Stimulated activated naive B cell treated with anti-CD40 and anti-IgM and Interleukin-4, amounts not matched to agents 10 μg/mL and 1 μg/mL and 100 μg/mL, for 72 hours (primary cell): ENCODE measurements at places on chromosomes 4 and X.

GRCh38 chr4:4216648-4217047 lies 10.1 kb downstream of the OTOP1 start:
- no peak for DNase-seq

DNA sequence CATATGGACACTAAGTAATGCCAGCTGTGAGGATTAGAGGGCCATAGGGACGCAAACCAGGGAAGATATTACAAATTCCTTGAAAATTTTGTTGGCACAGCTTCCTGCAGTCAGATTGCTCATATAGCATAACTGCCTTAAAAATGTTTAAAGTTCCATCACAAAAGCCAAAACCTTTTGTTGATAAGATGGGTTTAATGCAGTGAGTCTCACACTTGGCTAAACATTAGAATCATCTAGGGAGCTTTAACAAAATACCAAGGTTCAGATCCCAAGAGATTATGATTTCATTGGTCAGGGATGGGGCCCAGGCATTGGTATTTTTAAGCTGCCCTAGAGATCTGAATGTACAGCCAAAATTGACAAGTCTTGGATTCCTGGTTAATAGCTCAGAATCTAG lies 376.5 kb upstream of the MAD2L1 start:
- DNase-seq = no peak

DNA sequence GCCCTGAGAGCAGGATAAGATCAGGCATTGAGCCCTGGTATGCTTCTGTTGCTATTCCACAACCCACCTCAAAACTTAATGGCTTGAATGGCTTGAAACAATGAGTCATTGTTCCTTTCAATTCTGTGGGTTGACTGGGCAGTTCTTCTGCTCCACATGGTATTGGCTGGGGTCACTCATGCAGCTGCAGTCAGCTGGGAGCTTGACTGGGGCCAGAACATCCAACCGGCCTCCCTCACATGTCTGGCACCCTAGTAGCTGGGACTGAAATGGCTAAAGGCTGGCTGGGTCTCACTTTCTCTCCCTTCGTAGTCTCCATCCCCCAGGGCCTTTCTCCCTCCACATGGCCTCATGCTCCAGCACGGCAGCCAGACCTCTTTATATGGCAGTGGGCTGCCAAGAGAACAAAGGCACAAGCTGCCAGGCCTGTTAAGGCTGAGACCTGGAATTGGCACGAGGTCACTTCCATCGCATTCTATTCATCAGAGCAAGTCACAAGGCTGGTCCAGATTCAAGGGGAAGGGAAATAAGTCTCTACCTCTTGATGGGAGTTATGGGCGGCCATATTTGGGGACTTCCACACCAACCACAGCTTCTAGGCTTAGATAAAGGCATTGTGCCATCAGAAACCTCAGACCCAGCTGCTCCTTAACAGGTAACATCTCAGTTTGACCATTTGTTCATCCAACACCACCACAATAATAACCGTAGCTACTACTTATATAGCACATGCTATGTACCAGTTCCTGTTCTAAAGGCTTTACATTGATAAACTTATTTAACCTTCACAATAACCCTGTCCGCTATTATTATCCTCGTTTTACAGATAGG lies 159.7 kb upstream of the ATP6AP2 start:
- DNase-seq = no peak

- no peak for DNase-seq
These were observed 412.1 kb upstream of the RASGEF1B start for GRCh38 chr4:81883530-81884450.

DNA sequence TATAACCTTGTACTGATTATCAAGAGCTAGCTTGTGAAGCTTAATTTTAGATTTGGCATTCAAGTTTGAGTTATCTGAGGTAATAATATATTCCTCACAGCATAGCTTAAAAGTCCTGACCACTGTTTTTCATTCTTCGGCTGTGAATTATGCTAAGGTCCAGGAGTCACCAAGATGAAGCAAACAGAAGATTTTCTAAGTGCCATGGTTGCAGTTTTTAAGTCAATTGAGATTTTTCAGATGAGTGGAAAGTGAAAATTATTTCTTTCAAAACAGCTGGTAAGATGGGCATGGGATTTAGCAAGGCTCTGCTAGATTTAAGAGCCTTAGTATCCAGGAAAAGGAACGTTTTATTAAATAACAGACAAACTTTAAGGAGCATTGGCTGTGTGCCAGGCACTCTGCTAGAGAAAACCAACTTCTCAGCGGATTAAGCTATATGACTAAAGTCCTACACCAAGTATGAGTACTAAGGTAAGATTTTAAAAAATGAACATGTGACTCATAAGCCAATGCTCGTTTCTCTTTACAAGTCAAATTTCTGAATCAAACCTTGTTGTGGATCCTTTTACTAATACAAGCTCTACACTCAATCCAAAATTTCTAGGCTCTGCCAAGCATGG lies 149.9 kb upstream of the IL15 start:
- no peak for DNase-seq

DNA sequence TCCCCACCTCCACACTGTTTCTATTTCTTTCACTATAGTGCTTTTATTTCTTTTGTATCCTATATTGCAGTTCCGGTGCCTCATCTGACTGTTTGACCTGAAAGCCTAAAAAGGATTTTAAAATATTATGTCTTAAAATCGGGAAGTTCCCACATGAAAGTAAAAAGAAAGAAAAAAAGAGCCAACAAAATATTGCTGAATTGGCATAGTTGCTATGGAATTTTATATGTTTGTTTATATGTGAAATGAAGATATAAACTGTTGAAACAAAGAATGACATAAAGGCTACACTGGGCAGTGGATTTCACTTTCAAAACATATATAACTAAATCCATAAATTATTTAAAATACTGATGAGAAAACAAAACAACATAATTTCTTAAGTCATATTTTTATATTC lies 1383.7 kb downstream of the C4orf33 start:
- no peak for DNase-seq

GRCh38 chrX:68872171-68872570 lies 43.4 kb downstream of the EFNB1 start:
- no peak for DNase-seq

DNA sequence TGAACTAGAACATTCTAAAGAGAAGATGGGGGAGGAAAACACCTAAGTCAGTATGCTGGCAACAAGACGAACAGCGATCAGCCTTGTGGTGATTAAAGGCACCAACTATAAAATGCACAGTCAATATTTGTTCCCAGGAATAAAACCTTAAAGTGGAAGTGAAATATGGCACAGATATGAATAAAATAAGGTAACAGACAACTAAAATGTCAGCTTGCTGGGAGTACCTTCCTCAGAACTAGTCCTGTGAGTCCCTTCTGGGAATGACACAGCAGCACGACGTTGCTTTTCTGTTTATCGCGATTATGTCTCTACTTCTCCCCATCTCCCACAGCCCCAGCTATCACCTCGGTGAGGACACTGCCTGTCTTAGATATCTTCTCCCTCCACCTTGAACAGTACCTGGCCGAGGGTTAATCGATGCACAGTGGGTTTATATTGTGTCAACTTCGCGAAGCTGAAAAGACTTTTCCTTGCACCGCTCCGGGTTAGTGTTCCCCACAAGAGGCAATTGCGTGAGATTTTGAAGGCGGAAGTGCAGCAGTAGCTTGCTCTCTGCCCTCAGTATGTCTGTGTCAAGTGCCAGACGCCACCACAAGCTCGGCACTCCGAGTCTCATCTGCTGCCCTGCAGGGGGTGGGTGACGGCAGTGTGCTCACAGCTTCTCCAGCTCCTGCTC lies 17.4 kb downstream of the MTNR1A start:
- no peak for DNase-seq

DNA sequence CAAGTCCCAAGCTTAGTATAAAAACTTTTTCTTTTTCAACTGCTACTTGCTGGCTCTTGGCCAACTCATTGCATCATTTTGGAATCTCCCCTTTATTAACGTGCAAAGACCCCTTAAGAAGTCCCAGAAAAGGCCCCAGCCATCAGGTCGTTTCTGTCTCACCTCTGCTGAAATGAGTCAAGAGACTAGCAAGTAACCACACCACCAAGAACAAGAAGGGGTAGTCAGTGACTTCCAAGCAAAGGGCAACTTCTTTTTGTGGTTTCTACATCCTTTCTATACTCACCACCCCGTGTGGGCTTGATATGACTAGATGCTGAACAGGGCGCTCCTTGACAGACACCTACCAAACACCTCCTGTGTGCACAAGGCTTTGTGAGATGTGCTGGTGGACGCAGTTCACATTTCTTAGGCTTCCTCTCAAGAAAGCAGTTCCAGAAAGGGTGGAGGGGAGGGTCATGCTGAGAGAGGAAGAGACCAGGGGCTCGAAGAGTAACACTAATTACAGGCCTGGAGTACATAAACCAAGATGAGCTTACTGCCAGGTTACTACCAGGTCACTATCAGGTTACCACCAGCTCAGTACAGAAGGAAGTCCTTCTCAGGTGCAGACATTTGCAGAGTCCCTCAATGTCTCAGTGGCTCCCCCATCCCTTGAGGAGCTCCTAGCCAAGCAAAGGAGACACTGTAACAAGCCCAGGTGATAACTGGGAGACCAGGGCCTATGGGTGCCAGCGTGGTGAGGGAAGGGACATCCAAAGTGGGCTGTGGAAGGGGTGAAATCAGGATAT lies 19.3 kb downstream of the JAKMIP1 start:
- peak; percentile 32 for DNase-seq
